Stimulated activated CD8-positive, alpha-beta memory T cell treated with anti-CD3 and anti-CD28 coated beads, Interleukin-15, amount 100 ng/mL, for 48 hours (primary cell): ENCODE measurements at places on chromosomes 6 and 20.
A peak's percentile ranks its signal among the peaks of the same experiment; 100 is the strongest.

GRCh38 chr20:1802385-1803060, 92.7 kb upstream of the SIRPA start:
- DNase-seq, result peak; percentile 25

GRCh38 chr20:18663932-18664331, 76.1 kb downstream of the DTD1 start:
- DNase-seq, result no peak

GRCh38 chr6:20202324-20202658, 10.0 kb downstream of the MBOAT1 start:
- DNase-seq, result no peak

- no peak for DNase-seq
Measured at GRCh38 chr6:127514773-127515227, 4.3 kb downstream of the MTCL3 start.

DNA sequence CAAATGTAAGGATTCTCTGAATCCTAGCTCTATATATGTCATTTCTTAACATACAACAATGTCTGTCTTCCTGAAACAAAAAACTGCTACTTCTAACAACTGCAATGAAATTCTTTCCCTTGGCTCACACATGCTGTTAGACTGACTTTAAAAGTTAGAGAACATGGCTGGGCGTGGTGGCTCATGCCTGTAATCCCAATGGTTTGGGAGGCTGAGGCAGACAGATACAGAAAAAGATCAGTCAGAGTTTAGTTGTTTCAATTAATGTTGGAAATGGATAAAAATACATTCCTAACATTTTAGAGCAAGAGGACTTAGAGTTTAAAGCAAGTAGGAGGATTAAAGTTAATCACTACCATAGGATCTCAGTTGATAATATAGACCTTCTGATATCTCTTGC, 28.7 kb upstream of the KIAA1586 start:
- DNase-seq, result no peak

DNA sequence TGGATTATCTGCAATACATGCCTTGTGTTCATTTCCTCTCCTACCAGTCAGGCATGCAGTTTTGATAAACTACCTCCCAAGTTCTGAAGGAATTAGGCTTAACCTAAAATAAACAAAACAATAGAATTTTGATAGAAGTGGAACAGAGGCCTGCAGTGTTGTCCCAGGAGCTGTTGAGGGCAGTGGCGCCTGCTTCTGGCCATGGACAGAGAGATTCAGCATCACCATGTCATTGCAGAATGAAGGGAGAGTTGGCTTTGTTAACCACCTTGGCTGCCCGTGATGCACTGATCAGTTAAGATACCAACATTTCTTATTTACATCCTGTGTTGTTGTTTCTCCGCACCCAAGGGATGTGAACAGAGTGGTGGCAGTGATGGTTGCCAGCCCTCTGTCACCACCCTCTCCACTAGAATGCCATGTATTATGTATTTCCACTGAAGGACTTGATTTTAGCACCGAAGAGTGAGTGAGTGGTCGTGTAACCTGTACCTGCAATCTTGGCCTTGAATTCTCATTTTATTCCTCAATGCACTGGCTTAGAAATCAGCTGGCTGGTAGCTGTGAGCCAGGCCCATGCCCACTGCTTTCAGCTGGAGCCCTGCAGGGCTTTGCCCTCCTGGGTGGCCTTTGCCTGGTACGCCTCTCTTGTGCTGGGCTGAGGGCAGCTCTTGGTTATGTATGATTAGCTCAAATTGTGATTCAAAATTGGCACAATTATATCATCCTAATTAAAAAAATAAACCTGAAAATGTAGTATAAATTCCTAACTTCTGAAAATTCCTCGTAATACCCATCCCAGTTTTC, 56.5 kb downstream of the SHLD1 start:
- no peak for DNase-seq

DNA sequence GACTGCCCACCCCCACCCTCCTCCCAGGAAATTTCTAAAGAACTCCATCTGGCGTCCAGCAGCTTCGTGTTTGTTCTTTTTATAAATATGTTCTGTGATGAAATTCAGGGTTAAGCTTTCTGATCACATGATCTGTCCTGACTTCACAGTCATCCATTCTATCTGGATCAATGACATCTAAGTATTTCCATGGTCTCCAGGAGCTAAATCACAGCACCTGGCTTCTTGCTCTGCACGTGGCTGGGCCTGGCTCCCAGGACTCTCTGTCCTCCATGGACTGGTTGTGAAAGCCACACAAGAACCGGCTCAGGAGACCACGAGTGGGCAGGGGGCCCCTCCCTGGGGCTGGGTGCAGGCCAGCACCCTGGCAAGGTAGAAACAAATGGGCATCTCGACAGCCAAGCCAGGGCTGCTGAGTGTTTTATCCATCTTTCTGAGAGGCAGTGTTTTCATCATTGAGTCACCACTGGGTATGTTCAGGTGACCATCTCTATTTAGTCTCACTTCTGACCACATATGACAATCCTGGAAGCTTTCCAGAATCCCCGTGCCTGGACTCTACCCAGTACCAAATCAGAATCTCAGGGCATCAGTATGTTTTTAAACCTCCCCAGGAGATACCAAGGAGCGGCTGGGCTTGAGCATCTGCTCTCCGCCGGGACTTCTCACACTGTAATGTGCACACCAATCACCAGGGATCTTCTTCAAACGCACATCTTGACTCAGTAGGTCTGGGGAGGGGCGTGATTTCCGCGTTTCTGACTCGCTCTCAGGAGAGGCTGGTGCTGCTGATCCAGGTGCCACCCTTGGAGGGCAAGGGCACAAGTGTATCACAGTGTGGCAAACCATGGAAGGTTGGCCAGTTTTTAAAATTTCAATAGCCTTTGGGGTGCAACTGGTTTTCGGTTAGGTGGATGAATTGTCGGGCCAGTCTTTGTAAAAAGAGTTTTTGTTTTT, 31.6 kb upstream of the PXDC1 start:
- no peak for DNase-seq

DNA sequence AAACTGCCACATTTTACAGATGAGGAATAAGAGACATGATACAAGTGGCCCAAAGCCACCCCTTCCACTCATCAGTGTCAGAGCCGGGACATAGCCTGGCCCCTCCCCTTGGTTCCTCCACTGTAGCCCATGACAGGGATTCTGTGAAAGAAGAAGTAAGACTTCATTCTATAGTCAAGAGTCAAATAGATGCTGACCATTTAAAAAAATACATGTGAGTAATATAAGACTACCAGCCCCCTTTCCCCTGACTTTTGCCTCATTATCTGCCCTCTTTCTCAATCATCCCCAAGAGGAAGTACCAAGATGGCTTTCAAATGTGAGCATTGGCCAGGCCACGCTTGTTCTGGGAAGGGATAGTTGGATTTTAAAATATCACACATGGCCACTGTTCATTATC, 57.8 kb upstream of the TAB2 start:
- no peak for DNase-seq

DNA sequence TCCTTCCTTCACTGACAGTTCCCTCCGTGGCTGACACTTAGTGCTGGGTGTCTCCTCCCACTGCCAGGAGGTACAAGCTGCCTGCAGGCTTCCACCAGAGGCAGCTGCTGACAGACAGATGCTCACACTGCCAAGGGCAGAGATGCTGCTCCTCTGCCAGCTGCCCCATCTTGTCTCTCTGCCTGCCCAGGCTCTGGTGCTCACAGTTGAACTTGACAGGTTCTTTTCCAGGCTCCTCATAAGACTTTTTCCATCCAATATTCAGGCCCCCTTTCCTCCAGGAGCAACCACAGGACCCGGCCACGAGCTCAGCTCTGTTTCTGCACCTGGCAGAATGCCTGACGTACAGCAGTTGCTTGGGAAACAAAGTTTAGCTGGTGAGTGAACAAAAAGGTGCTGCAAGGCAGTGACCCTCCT, 79.8 kb downstream of the PSMB1 start:
- DNase-seq, result no peak

DNA sequence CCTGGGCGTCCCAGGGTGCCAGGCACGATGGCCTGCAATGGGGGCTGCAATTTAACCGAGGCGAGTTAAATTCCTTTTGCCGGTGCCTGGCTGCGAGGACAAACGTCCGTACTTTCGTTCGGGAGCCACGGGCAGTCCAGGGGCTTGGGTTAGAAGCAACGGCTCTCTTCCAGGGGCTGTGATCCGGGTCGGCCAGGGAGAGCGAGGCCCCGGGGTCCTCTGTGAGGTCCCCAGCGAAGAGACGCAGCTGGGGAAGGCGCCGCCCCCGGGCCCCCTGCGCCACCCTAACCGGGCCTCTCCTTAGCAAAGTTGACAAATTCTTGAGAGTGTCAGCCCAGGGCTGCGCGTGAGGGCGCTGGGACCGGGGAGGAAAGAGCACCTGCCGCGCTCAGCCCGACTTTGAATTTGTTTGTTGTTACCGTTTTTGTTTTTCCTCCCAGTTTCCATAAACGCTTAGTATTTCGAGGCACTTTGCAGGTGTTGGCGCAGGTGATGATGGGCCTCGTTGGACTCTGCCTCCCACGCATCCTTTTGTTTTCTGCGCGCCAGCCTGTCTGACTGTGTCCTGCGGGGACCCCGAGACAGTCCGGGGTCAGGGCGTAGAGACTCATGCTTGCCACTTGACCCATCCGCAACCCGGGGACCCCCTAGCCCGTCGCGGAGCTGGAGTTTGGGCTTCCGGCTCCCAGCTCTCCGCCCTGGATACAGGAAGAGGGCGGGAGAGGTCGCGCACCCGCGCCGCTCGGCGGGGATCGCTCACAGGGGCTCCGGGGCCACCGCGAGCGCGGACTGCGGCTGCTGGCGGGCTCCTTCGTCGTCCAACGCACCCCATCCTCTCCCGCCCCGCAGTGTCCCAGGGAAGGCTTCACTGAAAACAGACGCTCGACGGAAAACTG, 5.8 kb downstream of the OLIG3 start:
- DNase-seq, result no peak

GRCh38 chr20:56736285-56736857, 107.3 kb downstream of the TFAP2C start:
- no peak for DNase-seq

GRCh38 chr6:125957391-125957693, 772 bp downstream of the HINT3 start:
- DNase-seq, result no peak

DNA sequence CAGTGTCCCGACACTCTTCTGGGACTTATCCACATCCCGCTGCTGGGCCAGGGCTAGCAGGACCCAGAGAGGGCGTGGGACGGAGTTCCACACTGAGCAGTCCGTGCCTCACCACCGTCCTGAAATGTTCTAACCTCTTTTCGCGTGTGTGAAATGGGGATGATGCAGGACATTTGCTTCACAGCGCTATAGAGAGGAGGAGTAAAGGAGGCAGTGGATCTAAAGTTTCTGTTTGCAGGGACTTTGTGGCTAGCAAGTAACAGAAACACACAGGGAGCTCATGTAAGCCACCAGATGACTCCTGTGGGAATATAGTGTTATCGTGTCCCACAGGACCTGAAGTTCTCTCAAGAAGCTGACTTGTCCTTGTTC, 634 bp downstream of the ITPA start:
- no peak for DNase-seq

- no peak for DNase-seq
Measured at GRCh38 chr6:8881663-8882062, 446.3 kb upstream of the SLC35B3 start.

DNA sequence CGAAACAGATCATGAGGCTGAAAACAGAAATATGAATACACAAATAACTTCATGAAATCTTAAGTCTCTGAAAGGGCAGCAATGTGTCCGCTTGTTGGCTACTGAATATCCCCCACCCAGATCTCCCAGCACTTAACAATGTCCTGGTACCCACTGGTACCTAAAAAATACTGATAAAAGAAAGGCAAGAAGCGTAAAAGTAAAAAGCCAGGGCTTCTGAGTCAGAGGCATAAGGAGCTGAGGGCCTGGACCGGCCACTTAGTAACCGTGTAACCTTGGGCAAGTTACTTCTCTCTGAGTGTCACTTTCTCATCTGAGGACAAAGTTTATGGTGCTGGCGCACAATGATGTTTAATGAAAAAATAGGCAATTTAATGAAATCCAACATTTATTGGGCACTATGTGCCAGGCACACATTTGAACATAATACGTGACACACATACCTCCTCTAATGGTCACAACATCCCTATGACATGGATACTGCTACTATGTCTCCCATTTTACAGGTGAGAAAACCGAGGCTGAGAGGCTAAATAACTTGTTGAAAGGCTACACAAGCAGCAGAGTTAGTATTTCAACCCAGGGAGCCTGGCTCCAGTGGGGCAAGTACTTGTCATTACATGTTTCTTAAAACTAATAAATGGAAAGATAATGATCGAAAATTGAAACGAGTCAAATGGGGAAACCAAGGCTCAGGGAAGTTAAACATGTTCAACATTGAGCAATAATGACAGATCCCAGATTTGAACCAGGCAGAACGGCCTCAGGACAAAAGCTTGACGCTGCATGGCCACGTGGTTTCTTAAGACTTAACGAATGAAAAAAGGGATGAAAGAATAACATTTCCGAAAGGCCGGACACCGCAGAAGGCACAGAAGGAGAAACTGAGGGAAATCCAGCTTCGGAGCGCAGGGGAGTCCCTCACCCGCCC, 828 bp downstream of the TP53RK start:
- no peak for DNase-seq

GRCh38 chr6:8578006-8578405, 142.7 kb upstream of the SLC35B3 start:
- DNase-seq, result no peak

DNA sequence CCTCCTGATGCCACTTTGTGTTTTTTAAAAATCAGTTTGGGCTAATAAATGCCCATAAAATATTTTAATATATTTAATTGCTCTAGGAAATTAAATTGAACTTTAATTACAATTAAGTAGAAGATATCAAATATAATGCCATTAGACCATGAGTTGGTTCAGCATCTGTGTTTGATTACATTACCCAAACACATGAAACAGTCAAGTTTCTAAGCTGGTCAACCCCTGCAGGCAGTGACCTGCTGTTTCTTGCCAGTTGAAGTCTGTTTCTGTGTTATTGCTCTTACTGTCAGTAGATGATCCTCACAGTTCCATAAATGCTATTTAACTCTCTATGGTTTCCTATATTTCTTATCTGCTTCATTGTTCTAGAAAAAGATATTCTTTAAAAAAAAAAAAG, 9.7 kb upstream of the TENT5A start:
- DNase-seq, result no peak

DNA sequence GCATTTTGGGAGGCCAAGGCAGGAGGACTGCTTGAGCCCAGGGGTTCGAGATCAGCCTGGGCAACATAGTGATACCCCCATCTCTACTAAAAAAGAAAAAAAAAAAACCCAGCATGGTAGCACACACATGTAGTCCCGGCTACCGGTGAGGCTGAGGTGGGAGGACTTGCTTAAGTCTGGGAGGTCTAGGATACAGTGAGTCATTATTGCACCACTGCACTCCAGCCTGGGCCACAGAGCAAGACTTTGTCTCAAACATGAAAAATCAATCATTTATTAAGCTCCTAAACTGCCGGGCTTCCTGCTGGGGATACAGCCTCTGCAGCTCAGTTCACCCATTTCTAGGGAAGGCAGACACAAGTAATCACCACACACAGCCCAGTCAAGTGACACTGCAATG, 7.3 kb upstream of the USP45 start:
- DNase-seq, result no peak

- peak; percentile 29 for DNase-seq
Measured at GRCh38 chr6:10801224-10801848, 37.0 kb downstream of the MAK start.

DNA sequence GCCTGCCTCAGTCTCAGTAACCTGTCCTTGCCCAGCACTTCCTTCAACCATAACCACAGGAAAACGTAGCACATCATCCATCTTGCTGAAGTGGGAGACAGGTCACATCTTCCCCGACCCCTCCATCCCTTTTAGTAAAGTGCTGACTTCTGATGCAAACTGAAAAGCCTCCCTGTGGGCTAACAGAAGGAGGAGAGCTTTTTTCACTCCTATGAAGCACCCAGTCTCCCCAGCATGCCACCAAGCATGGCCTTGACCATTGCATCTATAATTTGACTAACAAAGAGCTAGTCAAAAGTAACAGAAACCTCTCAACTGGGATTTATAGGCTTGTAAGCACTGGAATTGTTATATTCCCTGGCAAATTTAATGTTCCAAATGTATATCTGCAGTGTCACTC, 288.9 kb upstream of the IRAK1BP1 start:
- DNase-seq, result no peak
